Cardiac muscle cell (in vitro differentiated cells and primary cell): ENCODE measurements at places on chromosomes 12 and 14. TPM values are rescaled to one million over a fixed set of nuclear protein-coding genes. Genes with fewer than 3 reads are reported as not detected.

Gene TTC5
- polyA plus RNA-seq, result 19.4 and 25.9 TPM in 2 replicates

Gene EP400
- 14.6 and 15.8 TPM in 2 replicates for polyA plus RNA-seq

Gene WNT1
- polyA plus RNA-seq, result not detected in 2 replicates

Gene WNT5B
- 170 and 240 TPM in 2 replicates for polyA plus RNA-seq

Gene RCOR1
- 5.3 and 8.9 TPM in 2 replicates for polyA plus RNA-seq

Gene ZNF385A
- 13.4 and 16.0 TPM in 2 replicates for polyA plus RNA-seq

Gene PLXNC1
- polyA plus RNA-seq, result 2.9 and 3.3 TPM in 2 replicates

Gene KIF5A
- 0.05 and 0.11 TPM in 2 replicates for polyA plus RNA-seq

Gene TMCC3
- 0.79 and 1.0 TPM in 2 replicates for polyA plus RNA-seq

Gene GPR84
- not detected in 2 replicates for polyA plus RNA-seq

Gene PLBD1
- 9.0 and 12.9 TPM in 2 replicates for polyA plus RNA-seq

Gene TSPAN19
- polyA plus RNA-seq, result 0.95 and 1.9 TPM in 2 replicates

Gene ALDH1L2
- polyA plus RNA-seq, result 0.12 and 2.3 TPM in 2 replicates

Gene TTLL5
- polyA plus RNA-seq, result 22.5 and 24.1 TPM in 2 replicates

Gene ARF3
- polyA plus RNA-seq, result 102 and 120 TPM in 2 replicates

Gene MMP14
- 1.8 and 6.3 TPM in 2 replicates for polyA plus RNA-seq

Gene ADAMTS20
- polyA plus RNA-seq, result 0.12 and 0.13 TPM in 2 replicates

Gene CDCA4
- 34.5 and 46.0 TPM in 2 replicates for polyA plus RNA-seq

Gene CMAS
- 76.0 and 82.7 TPM in 2 replicates for polyA plus RNA-seq

Gene OTX2
- polyA plus RNA-seq, result 0.64 and 0.90 TPM in 2 replicates

Gene MYH6
- 2,795 and 4,145 TPM in 2 replicates for polyA plus RNA-seq

Gene BCL2L2
- polyA plus RNA-seq, result 5.8 and 7.4 TPM in 2 replicates

Gene CGRRF1
- polyA plus RNA-seq, result 22.9 and 40.6 TPM in 2 replicates

Gene FAM90A1
- 0.97 TPM in 1 of 2 replicates, not detected in the other for polyA plus RNA-seq

Gene RHOJ
- polyA plus RNA-seq, result 0.74 TPM in 1 of 2 replicates, not detected in the other

Gene BATF
- polyA plus RNA-seq, result not detected in 2 replicates

Gene NID2
- polyA plus RNA-seq, result 179 and 341 TPM in 2 replicates

Gene C14orf132
- 13.8 and 14.1 TPM in 2 replicates for polyA plus RNA-seq

Gene ZC2HC1C
- 7.7 and 9.8 TPM in 2 replicates for polyA plus RNA-seq

Gene MYBPC1
- polyA plus RNA-seq, result not detected in 2 replicates

Gene TBPL2
- polyA plus RNA-seq, result not detected in 2 replicates

Gene AICDA
- polyA plus RNA-seq, result not detected in 2 replicates

Gene PPP1R12A
- polyA plus RNA-seq, result 194 and 233 TPM in 2 replicates

Gene SSPN
- polyA plus RNA-seq, result 1.4 and 3.5 TPM in 2 replicates
